ENCODE measurements at places on chromosomes 2 and 18. TPM values are rescaled to one million over a fixed set of nuclear protein-coding genes. Genes with fewer than 3 reads are reported as not detected.

- no peaks in the 10 kb centered on the region for H3K36me3 ChIP-seq
- DNase-seq: peak; percentile 40
- H3K27ac ChIP-seq: no peak overlapping the region
Measured at GRCh38 chr2:16281451-16282335, 341.3 kb downstream of the MYCN start.

DNA sequence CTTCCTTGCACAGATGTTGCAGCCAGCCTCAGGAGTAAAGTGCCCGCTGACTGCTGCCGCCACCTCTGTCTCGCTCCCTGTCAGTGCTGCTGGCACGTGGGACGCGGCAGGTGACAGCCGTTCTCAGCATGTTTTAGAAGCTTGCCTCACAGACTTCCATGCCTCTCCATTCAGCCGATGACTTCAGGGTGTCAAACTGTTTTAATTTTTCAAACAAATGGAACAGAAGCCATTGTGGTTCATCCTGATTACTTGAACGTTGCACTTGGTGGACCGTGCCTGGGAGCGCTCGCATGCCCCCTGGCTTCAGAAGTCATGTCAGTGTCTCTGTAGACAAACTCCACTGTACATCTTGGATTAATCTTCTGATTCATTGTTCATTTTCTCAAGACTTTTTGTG lies 62.7 kb upstream of the EML6 start:
- no peak for DNase-seq
- H3K27ac ChIP-seq: no peak overlapping the region
- no peaks in the 10 kb centered on the region for H3K27me3 ChIP-seq
- peaks cover 46% of the 10 kb centered on the region for H3K36me3 ChIP-seq

DNA sequence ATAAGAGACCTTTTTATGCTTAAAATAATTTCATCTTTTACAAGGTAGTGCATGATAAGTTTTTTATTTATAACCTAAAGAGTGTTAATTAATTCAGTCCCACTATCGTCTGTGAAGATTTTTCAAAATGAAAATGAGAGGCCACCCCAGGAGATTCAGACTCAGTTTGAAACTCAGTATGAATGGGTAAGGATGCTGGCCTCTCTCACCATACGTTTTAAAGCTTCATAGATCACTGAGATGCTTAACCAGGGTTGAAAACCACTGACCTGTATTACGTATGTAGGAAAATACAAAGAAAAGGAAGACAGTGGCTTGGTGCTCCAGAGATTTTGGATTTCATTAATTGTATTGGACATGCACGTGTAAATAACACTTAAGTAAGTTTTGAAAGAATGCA lies 278.7 kb downstream of the FSIP2 start:
- DNase-seq: no peak
- no peaks in the 10 kb centered on the region for H3K4me1 ChIP-seq
- H3K27ac ChIP-seq: no peak overlapping the region

DNA sequence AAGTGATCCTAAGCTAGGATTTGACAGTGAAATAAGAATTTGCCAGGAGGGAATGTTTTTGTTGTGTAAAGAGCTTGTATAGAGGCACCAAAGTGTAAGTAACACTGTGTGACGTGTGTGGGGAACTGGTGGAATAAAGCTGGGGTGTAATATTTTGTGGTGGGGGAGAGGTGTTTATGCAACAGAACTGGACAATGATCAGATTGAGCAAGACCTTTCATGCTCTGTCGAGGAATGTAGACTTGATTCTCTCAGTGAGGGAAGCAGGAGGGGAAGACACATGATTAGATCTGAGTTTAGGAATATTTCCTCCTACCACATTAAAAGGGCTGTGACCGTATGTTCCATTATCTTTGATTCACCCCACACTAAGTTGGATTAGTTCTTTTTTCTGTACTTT lies 43.6 kb downstream of the EFEMP1 start:
- H3K27me3 ChIP-seq: no peaks in the 10 kb centered on the region
- no peaks in the 10 kb centered on the region for H3K36me3 ChIP-seq
- no peak overlapping the region for H3K4me3 ChIP-seq
- no peak overlapping the region for H3K27ac ChIP-seq

DNA sequence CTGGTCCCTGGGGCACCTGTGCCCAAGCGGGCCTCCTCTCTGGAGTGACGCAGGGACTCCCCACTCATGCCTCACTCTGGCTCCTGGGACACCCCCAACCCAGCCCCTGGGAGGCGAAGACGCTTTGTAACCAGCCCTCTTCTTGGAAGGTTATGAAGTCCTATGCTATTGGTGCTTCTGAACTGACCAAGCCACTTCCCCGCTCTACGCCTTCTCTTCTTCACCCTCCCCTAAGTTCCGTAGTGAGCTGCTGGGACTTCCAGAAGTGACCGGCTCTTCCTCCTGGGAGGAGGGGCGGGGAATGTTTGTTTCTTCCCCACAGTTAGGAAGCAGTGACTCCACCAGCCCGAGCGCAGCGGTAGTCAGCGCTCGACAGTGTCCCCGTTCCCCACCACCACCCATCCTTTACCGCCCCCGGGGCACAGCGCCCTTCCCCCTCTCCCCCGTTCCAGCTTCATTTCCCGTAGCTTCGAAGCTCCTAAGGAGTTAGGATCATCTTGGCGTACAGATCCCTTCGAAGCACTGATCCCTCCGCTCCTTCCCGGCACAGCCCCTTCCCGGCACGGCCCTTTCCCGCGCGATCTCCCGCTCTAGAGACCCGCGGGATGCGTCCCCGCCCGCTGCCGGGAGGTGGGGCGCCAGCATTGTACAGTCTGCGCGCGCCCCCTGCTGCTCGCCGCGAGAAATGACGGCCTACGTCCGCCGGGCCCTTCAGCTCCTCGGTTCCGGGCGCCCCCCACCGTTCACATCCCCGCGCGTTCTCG lies 25.3 kb upstream of the NOTO start:
- peaks cover 20% of the 10 kb centered on the region for H3K27me3 ChIP-seq
- H3K4me1 ChIP-seq: peaks cover 13% of the 10 kb centered on the region
- peak overlapping the region; percentile 47 for H3K4me3 ChIP-seq
- H3K27ac ChIP-seq: peak overlapping the region; percentile 47

GRCh38 chr18:5066380-5066977 lies 130.6 kb downstream of the AKAIN1 start:
- no peak overlapping the region for H3K4me3 ChIP-seq
- H3K4me1 ChIP-seq: no peaks in the 10 kb centered on the region
- H3K27ac ChIP-seq: no peak overlapping the region
- H3K36me3 ChIP-seq: no peaks in the 10 kb centered on the region

DNA sequence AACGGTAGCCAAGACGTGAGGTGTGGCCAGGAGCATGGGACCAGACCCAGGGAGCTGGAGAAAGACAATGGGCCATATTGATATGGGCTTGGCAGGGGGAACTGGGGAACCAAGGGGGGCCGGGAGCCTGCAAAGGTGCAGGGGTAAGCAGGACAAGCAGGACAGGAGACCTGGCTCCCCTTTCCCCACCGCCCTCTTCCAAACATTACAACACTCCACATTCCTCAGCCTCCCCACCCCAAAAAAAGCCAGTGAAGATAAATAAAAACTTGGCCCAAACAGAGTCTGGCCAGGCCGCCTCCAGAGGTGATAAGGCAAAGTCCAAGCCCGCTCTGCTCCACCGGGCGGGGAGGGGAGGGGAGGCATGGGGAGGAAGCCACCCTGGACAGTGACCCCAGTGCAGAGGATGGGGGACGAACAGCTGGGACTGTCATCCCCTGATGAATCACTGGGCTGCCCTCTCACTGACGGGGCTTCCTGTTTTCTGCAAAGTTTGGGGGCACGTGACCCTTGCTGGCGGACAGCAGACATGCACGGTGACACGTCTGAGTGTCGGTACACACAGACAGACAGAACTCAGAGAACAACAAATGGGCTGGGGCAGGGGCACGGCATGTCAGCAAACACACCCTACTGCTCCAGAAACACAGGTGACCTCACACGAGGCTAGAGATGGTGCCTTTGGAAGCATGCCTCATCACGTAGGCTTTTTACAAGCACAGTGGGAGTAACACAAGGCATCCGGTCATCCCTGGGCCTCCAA lies 100.2 kb downstream of the TNS1 start:
- DNase-seq: peak; percentile 86
- H3K4me1 ChIP-seq: peaks cover 43% of the 10 kb centered on the region
- no peaks in the 10 kb centered on the region for H3K27me3 ChIP-seq
- peak overlapping the region; percentile 96 for H3K27ac ChIP-seq
- peaks cover 16% of the 10 kb centered on the region for H3K36me3 ChIP-seq

The EN1 gene
- polyA plus RNA-seq: not detected

- no peaks in the 10 kb centered on the region for H3K36me3 ChIP-seq
- no peaks in the 10 kb centered on the region for H3K4me1 ChIP-seq
- H3K27ac ChIP-seq: no peak overlapping the region
- no peak for DNase-seq
- H3K4me3 ChIP-seq: no peak overlapping the region
Measured at GRCh38 chr2:11102466-11102865, 52.8 kb upstream of the SLC66A3 start.

- H3K27me3 ChIP-seq: no peaks in the 10 kb centered on the region
- peak; percentile 25 for DNase-seq
- no peaks in the 10 kb centered on the region for H3K4me1 ChIP-seq
- H3K36me3 ChIP-seq: no peaks in the 10 kb centered on the region
Measured at GRCh38 chr18:23825978-23826405, 136.7 kb downstream of the LAMA3 start.

The CCDC74A gene
- 9.2 TPM for polyA plus RNA-seq

- H3K36me3 ChIP-seq: no peaks in the 10 kb centered on the region
- peak overlapping the region; percentile 99 for H3K4me3 ChIP-seq
- peaks cover 13% of the 10 kb centered on the region for H3K4me1 ChIP-seq
- DNase-seq: no peak
- H3K27ac ChIP-seq: peak overlapping the region; percentile 96
- no peaks in the 10 kb centered on the region for H3K27me3 ChIP-seq
Measured at GRCh38 chr2:10688921-10689807, 611 bp downstream of the NOL10 start.

The SATB2 gene
- polyA plus RNA-seq: 0.75 TPM

The MC2R gene
- not detected for polyA plus RNA-seq

The MAP3K19 gene
- polyA plus RNA-seq: 2.9 TPM

The TEX44 gene
- not detected for polyA plus RNA-seq

GRCh38 chr2:239827523-239827890 lies 197.6 kb downstream of the NDUFA10 start:
- H3K4me1 ChIP-seq: peaks cover 22% of the 10 kb centered on the region
- H3K27ac ChIP-seq: no peak overlapping the region
- no peaks in the 10 kb centered on the region for H3K27me3 ChIP-seq
- DNase-seq: peak; percentile 8
- H3K4me3 ChIP-seq: no peak overlapping the region
- H3K36me3 ChIP-seq: no peaks in the 10 kb centered on the region

GRCh38 chr18:8778386-8778785 lies 73.0 kb downstream of the MTCL1 start:
- no peaks in the 10 kb centered on the region for H3K4me1 ChIP-seq
- no peak for DNase-seq
- H3K36me3 ChIP-seq: no peaks in the 10 kb centered on the region
- H3K27ac ChIP-seq: no peak overlapping the region

DNA sequence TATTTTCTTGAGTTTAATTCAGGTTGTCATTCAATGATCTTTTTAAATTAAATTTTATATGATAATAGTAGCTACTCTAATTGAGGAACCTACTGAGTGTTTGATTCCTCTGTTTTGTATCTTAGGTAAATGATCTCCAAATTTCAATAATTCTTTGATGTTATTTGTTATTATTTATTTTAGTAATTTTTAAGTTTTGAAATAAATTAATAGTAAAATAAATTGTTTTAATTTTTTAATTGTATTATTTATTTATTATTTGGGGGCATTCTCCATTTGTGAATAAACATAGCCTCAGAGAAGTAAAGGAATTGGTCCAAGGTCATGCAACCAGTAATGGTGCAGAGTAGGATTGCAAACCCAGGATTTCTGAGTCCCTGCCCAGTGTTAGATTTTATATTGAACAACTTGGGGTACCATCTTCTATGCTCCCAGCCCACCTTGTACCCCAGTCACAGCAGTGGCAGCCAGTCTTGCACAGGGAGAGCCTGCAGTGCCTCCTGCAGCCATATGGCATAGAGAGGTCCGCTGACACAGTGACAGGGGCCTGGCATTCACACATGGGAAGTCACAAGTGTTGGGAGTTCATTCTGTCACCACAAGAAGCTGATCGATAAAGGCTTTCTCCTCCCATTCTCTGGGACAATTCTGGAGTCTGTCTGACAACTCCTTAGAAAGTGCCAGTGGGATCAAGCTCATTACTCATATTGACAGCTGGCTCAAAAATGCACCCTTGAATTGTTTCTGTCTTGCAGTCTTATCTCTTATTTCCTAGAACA lies 110.0 kb upstream of the ETAA1 start:
- H3K27ac ChIP-seq: no peak overlapping the region
- no peaks in the 10 kb centered on the region for H3K36me3 ChIP-seq
- H3K27me3 ChIP-seq: no peaks in the 10 kb centered on the region
- DNase-seq: no peak
- no peak overlapping the region for H3K4me3 ChIP-seq
- H3K4me1 ChIP-seq: peaks cover 2% of the 10 kb centered on the region

DNA sequence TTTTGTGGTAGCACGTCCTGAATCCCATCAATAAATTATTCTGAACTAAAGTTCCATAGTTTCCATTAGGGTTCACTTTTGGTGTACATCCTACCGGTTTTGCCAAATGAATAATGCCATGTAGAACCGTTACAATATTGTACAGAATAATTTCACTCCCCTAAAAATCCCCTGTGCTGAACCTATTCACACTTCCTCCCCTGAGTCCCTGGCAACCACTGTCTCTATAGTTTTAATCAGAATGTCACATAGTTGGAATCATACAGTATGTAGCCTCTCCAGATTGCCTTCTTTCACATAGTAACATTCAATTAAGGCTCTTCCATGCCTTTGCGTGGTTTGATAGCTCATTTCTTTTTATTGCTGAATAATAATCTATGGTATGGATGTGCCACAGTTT lies 9.6 kb upstream of the CASP8 start:
- no peak overlapping the region for H3K4me3 ChIP-seq
- DNase-seq: no peak

The SLC19A3 gene
- polyA plus RNA-seq: 11.0 TPM

DNA sequence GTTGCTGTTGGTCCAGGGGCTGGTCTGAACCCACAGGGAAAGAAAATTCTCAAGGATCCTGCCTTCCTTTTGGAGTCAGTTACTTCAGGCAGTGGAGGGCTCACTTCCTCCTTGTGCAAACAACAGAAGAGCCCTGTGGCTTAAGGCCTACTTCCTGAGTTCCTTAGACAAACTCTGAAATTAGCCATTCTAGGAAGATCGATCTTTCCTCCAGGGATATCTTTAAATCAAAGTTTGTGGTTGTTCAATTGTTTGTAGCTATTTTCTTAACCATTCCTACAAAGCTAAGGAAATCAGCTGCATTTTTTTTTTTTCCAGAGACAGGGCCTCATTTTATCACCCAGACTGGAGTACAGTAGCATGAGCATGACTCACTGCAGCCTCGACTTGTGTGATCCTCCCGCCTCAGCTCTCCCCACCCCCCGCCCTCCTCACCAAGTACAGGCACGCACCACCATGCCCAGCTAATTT lies 156.0 kb downstream of the TANC1 start:
- H3K36me3 ChIP-seq: no peaks in the 10 kb centered on the region
- H3K27ac ChIP-seq: peak overlapping the region; percentile 76

The MC4R gene
- polyA plus RNA-seq: not detected

The IL37 gene
- polyA plus RNA-seq: not detected
